ENCODE measurements at places on chromosomes 5 and 9.

DNA sequence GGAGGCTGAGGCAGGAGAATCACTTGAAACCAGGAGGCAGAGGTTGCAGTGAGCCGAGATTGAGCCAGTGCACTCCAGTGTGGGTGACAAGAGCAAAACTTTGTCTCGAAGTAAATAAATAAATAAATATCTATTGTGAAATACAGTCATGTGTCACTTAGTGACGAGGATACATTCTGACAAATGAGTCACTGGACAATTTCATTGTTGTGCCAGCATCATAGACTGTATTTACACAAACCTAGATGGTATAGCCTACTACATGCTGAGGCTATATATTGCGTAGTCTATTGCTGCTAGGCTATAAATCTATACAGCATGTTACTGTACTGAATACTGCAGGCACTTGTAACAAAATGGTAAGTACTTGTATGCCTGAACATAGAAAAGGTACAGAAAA, 61.1 kb upstream of the CCL21 start:
- H3K27ac ChIP-seq = no peak overlapping the region
- no peaks in the 10 kb centered on the region for H3K4me1 ChIP-seq
- peaks cover 2% of the 10 kb centered on the region for H3K27me3 ChIP-seq
- DNase-seq = no peak

GRCh38 chr5:92860061-92860460, 721.0 kb downstream of the NR2F1-AS1 start:
- no peaks in the 10 kb centered on the region for H3K4me1 ChIP-seq
- no peak overlapping the region for H3K27ac ChIP-seq
- H3K36me3 ChIP-seq = no peaks in the 10 kb centered on the region

- no peaks in the 10 kb centered on the region for H3K4me1 ChIP-seq
- DNase-seq = no peak
- H3K4me3 ChIP-seq = no peak overlapping the region
- H3K36me3 ChIP-seq = no peaks in the 10 kb centered on the region
- H3K27me3 ChIP-seq = no peaks in the 10 kb centered on the region
- no peak overlapping the region for H3K27ac ChIP-seq
Measured at GRCh38 chr9:115733318-115734110, 420.1 kb upstream of the PAPPA start.

DNA sequence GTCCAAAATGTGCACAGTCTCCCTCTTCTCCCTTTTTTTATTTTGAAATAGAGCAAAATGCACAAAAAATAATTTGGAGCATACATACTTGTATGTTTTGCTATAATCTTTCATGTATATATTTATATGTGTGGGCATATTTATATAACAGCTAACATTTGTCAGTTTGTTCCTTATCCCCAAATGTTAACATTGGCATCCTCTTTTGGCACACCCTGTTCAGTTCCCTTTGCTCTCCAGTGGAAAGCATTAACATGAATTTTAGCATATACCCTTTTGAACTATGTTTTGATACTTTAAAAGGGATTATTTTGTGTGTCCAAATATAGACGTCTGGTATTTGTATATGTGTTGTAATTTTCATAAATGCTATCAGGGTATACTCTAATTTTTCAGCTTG, 306.2 kb downstream of the ARHGAP26 start:
- H3K27ac ChIP-seq = no peak overlapping the region
- H3K27me3 ChIP-seq = no peaks in the 10 kb centered on the region
- no peak overlapping the region for H3K4me3 ChIP-seq
- no peaks in the 10 kb centered on the region for H3K4me1 ChIP-seq

GRCh38 chr9:126614088-126614454, 343 bp downstream of the LMX1B start:
- peaks cover 54% of the 10 kb centered on the region for H3K4me1 ChIP-seq
- H3K36me3 ChIP-seq = no peaks in the 10 kb centered on the region
- no peaks in the 10 kb centered on the region for H3K27me3 ChIP-seq
- H3K4me3 ChIP-seq = no peak overlapping the region
- H3K27ac ChIP-seq = no peak overlapping the region

DNA sequence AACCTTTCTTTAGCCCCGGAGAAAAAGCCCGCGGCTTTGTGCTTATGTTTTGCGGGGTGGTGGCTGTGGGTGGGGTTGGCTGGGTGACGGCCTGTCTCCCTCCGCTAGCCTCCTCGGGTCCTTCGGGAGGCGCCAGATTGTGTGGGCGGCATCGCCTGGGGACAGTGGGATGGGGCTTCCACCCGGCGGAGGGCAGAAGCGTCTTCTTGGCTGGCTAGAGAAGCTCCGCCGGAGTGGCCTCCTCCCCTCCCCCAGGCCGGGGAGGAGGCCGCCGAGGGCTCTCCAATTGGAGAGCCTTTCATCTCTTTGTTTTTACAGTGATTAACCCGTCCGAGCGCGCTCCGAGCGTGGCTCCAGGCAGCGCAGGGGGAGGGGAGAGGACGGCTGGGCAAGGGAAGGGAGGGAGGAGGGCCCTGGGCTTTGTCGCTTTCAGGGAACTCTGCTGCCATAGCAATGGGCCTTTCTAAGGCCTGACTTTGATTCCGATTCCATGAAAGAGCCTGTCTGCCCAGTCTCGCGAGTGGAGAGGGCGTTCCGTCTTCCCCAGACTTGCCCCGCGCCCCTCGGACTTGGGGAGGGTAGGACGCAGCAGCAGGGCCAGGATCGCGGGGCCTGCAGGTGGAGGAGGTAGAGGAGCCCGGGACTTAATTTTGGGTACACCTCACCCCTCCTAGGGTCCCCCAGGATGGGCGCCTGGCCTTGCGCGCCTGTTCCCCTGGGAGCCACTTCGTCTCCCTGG, 36.7 kb upstream of the TIFAB start:
- H3K27me3 ChIP-seq = peaks cover 92% of the 10 kb centered on the region
- no peaks in the 10 kb centered on the region for H3K36me3 ChIP-seq
- peak overlapping the region; percentile 15 for H3K4me3 ChIP-seq
- no peak for DNase-seq

DNA sequence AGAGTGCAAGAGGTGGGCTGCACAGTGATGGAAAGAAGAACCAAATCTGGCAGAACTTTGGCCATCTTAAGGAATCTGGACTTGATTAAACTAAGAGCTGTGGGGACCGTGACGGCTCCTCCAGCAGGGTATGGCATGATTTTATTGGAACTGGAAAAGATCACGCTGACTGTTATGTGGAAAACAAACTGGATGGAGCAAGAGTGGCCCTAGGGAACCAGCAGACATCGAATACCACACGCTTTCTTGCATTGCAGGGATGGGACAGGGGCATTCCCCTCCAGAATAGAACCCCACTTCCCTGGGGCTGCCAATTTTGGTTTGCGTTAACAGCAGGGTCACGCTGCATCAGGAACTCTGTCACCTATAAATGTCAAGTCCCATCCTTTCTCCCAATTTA, 38.8 kb downstream of the INSYN2B start:
- H3K4me3 ChIP-seq = no peak overlapping the region
- H3K36me3 ChIP-seq = peaks cover 25% of the 10 kb centered on the region
- H3K27me3 ChIP-seq = no peaks in the 10 kb centered on the region

- H3K4me3 ChIP-seq = no peak overlapping the region
- DNase-seq = no peak
- no peak overlapping the region for H3K27ac ChIP-seq
- H3K27me3 ChIP-seq = no peaks in the 10 kb centered on the region
Measured at GRCh38 chr5:77816686-77817085, 40.5 kb upstream of the TBCA start.

DNA sequence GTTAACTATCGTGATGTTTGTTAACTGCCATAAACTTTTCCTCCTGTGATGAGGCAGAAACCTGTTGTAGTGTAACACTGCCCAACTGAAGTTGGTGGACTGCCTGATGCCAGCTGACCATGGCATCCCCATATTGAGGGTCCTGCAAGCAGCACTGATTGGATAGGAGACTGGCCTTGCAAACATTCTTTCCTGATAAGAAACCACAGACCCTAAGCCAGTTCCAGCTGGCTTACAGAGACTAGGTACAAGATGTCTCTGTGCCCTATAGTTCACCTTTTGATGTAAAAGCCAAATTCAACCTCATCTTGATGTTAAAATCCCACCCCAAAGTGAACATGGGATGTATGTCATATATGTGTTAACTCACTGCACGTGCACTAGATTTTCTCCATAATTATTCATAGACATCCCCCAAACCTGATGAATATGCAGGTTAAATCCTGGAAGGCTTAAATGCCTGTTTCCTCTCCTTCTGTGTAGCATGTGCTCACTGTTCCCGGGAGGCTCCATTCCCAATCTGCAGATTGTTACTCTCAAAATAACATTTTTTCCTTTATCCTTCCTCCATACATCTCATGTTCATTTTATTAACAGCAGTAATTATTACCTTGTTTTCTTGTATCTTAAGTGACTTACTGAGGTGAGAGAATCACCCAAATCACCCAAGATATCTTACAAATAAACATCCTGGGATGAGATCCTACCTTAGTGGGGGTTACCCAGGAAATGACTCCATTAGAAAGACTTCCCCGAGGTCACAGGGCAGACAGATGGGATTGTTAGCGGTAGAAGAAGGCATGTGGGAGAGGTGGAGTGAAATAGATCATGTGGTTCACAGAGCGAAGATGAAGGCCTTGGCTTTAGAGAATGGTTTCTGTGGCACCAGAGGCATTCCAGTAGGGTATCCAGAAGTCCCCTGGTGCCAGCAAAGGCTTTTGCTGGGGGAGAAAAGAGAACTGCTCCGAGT, 566.7 kb downstream of the CCDC171 start:
- no peak for DNase-seq
- no peaks in the 10 kb centered on the region for H3K36me3 ChIP-seq
- no peaks in the 10 kb centered on the region for H3K4me1 ChIP-seq
- no peak overlapping the region for H3K4me3 ChIP-seq
- H3K27me3 ChIP-seq = no peaks in the 10 kb centered on the region

DNA sequence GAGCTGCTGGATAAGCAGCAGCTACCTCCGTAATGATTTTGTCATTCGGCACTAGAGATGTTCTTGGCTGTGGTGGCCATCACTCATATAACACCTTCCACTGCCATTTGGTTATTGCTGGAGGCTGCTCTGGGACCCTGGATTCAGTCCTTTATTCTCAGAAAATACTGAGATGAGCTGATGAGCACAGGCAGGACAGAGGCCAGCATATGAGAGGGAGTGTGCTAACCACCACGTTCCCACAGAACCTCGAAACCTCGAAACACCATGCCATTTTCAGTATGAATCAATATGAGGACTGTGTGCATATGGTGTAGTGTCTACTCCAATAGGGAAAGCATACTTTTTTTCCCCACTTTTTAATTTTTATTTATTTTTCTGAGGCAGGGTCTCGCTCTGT, 56.6 kb downstream of the ADAM19 start:
- H3K27ac ChIP-seq = no peak overlapping the region
- DNase-seq = no peak
- H3K36me3 ChIP-seq = no peaks in the 10 kb centered on the region
- no peaks in the 10 kb centered on the region for H3K27me3 ChIP-seq

GRCh38 chr9:77865385-77866047, 166.1 kb downstream of the GNAQ start:
- DNase-seq = no peak
- peak overlapping the region; percentile 63 for H3K27ac ChIP-seq
- H3K27me3 ChIP-seq = no peaks in the 10 kb centered on the region
- H3K4me1 ChIP-seq = peaks cover 17% of the 10 kb centered on the region
- no peak overlapping the region for H3K4me3 ChIP-seq

DNA sequence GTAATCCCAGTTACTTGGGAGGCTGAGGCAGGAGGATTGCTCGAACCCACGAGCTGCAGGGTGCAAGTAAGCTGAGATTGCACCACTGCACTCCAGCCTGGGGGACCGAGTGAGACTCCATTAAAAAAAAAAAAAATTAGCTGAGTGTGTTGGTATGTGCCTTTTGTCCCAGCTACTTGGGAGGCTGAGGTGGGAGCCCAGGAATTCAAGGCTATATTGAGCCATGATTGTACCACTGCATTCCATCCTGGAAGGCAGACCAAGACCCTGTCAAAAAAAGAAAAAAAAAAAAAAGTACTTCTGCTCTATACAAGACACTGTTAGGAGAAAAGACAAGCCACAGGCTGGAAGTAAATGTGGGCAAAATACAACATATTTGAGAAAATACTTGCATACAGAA, 68.5 kb upstream of the FBXW11 start:
- H3K4me3 ChIP-seq = no peak overlapping the region
- peaks cover 41% of the 10 kb centered on the region for H3K36me3 ChIP-seq
- no peak overlapping the region for H3K27ac ChIP-seq
- H3K4me1 ChIP-seq = peaks cover 34% of the 10 kb centered on the region

GRCh38 chr5:167870055-167870454, 421.4 kb upstream of the WWC1 start:
- no peak overlapping the region for H3K4me3 ChIP-seq
- no peaks in the 10 kb centered on the region for H3K4me1 ChIP-seq
- no peak for DNase-seq
- H3K27ac ChIP-seq = no peak overlapping the region

GRCh38 chr5:132055808-132056609, 4.4 kb upstream of the IL3 start:
- peak; percentile 56 for DNase-seq
- H3K27ac ChIP-seq = no peak overlapping the region
- H3K27me3 ChIP-seq = no peaks in the 10 kb centered on the region
- peaks cover 25% of the 10 kb centered on the region for H3K4me1 ChIP-seq
- H3K4me3 ChIP-seq = no peak overlapping the region
- H3K36me3 ChIP-seq = no peaks in the 10 kb centered on the region

DNA sequence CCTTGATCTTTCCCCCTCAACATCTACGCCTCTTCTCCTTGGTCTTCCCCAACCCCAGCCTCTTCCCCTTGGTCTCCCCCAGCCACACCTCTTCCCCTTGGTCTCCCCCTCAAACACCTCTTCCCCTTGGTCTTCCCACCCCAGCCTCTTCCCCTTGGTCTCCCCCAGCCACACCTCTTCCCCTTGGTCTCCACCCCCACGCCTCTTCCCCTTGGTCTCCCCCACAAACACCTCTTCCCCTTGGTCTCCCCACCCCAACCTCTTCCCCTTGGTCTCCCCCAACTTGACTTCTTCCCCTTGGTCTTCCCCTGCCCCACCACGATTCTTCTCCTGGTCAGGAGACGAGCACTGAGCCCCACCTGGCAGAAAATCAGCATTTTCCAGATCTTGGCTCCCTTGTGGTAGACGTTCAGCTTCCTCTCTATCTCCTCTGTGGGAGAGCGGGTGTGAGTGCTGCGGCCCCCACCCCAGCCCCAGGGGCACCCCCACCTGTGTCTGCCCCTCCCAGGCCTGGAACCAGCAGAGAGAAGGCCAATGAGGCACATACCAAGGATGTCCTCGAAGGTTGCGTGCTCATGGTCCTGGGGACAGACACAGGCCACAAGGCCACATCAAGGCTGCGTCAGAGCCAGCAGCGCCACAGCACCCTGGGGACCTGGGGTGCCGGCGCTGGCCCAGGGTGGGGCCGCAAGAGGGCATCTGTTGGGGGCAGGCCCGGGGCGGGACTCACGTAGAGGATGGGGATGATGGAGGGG, 7.0 kb downstream of the NSMF start:
- no peak overlapping the region for H3K27ac ChIP-seq
- H3K4me3 ChIP-seq = no peak overlapping the region
- H3K36me3 ChIP-seq = no peaks in the 10 kb centered on the region
- no peaks in the 10 kb centered on the region for H3K27me3 ChIP-seq

- H3K27me3 ChIP-seq = no peaks in the 10 kb centered on the region
- DNase-seq = peak; percentile 9
- H3K4me3 ChIP-seq = no peak overlapping the region
- no peak overlapping the region for H3K27ac ChIP-seq
Measured at GRCh38 chr5:108818613-108819272, 71.0 kb downstream of the FER start.

GRCh38 chr9:122107291-122107805, 14.2 kb upstream of the TTLL11 start:
- no peaks in the 10 kb centered on the region for H3K4me1 ChIP-seq
- H3K27me3 ChIP-seq = no peaks in the 10 kb centered on the region
- H3K36me3 ChIP-seq = no peaks in the 10 kb centered on the region
- H3K27ac ChIP-seq = no peak overlapping the region
- DNase-seq = no peak
- no peak overlapping the region for H3K4me3 ChIP-seq

Data from common myeloid progenitor, CD34-positive (primary cell).